ENCODE measurements at places on chromosomes 5 and 9.

GRCh38 chr5:151023047-151023615 lies 2.7 kb downstream of the GPX3 start:
- no peak for DNase-seq

DNA sequence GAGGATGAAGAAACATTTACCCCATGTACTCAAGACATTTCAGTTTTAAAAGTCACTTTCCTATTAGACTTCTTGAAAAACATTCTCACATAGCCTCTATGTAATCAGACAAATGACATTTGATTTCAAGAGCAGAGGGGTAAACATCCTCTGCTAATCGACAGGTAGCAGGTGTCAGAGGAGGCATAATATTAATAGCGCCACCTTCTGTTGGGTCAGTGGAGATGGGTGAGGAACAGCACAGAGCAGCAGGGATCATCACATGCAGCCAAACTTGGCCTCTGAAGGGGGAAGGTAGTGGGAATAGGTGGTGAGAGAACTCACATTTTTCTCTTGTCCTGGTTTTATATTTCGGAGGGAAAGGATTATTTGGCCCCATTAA lies 3.3 kb upstream of the LSM11 start:
- no peak for DNase-seq

GRCh38 chr5:65151614-65152013 lies 330.1 kb downstream of the ADAMTS6 start:
- DNase-seq = no peak

- DNase-seq = no peak
Measured at GRCh38 chr9:114684036-114684435, 2.0 kb upstream of the TEX48 start.

- DNase-seq = peak; percentile 20
Measured at GRCh38 chr9:2634153-2634552, 12.6 kb downstream of the VLDLR start.

- DNase-seq = no peak
Measured at GRCh38 chr5:92435781-92436180, 1052.7 kb upstream of the ARRDC3 start.

- no peak for DNase-seq
Measured at GRCh38 chr5:170403675-170404074, 14.5 kb upstream of the KCNMB1 start.

GRCh38 chr5:17115855-17116254 lies 101.6 kb upstream of the BASP1 start:
- no peak for DNase-seq

GRCh38 chr9:757246-757881 lies 84.1 kb upstream of the DMRT1 start:
- peak; percentile 15 for DNase-seq

DNA sequence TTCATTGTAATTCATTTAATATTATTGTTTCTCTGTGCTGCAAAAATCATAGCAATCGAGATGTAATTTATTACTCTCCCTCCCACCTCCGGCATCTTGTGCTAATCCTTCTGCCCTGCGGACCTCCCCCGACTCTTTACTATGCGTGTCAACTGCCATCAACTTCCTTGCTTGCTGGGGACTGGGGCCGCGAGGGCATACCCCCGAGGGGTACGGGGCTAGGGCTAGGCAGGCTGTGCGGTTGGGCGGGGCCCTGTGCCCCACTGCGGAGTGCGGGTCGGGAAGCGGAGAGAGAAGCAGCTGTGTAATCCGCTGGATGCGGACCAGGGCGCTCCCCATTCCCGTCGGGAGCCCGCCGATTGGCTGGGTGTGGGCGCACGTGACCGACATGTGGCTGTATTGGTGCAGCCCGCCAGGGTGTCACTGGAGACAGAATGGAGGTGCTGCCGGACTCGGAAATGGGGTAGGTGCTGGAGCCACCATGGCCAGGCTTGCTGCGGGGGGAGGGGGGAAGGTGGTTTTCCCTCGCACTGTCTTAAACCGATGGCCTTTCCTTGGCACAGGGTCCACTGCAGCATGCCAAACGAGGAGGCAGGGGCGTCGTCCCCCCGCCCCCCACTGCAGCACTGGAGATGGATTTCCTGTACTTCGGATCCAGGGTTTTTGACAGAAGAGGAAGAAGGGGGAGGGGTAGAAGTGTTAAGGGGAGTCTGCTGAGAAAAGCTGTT lies at the start of gene APC:
TSS of gene APC (plus strand) at position 423 of the 728 bp plus-strand sequence. CDS start 17,006 bp downstream, outside the sequence.
- DNase-seq = peak; percentile 96

GRCh38 chr5:78968781-78969180 lies 16.3 kb downstream of the ARSB start:
- no peak for DNase-seq

- DNase-seq = no peak
Measured at GRCh38 chr5:6273749-6274148, 104.6 kb downstream of the MED10 start.

GRCh38 chr5:61286446-61287132 lies 45.5 kb upstream of the ZSWIM6 start:
- DNase-seq = no peak

DNA sequence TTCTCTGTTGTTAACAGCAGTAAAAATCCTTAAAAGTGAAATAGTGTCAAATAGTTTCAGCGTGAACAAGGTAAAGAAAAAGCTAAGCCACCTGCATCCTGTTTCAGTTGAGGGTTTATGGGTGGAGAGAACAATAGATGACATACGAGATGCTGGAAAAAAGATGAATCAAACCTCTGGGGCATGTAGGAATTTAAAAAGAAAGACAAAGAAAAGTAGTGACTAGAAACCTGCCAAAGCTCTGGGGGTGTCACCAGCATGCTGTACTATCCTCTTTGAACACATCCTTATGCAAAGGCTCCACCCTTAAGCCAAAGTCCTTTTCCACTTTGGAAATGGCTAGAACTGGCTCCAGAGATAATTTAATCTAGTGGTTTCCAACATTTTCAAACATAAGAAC lies 22.2 kb downstream of the SCAI start:
- DNase-seq = no peak

- no peak for DNase-seq
Measured at GRCh38 chr5:160513485-160513884, 91.8 kb downstream of the PTTG1 start.

DNA sequence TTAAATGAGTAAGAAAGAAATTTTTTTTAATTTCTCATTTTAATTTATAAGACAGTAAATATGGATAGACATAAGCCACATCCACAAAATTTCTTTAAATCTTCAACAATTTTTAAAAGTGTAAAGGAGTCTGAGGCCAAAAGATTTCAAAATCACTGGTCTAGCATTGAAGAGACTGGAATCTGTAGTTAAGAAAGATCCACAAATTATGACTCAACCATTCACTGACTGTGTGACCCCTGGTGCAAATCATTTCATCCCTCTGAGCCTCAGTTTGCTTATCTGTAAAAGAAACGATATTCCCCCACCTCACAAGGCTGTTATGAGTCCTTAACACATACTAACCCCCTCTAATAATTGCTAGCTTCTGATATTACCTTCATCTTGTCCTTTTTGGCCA lies 98.5 kb downstream of the EBF1 start:
- no peak for DNase-seq
